ENCODE measurements at places on chromosomes 3 and 15.

DNA sequence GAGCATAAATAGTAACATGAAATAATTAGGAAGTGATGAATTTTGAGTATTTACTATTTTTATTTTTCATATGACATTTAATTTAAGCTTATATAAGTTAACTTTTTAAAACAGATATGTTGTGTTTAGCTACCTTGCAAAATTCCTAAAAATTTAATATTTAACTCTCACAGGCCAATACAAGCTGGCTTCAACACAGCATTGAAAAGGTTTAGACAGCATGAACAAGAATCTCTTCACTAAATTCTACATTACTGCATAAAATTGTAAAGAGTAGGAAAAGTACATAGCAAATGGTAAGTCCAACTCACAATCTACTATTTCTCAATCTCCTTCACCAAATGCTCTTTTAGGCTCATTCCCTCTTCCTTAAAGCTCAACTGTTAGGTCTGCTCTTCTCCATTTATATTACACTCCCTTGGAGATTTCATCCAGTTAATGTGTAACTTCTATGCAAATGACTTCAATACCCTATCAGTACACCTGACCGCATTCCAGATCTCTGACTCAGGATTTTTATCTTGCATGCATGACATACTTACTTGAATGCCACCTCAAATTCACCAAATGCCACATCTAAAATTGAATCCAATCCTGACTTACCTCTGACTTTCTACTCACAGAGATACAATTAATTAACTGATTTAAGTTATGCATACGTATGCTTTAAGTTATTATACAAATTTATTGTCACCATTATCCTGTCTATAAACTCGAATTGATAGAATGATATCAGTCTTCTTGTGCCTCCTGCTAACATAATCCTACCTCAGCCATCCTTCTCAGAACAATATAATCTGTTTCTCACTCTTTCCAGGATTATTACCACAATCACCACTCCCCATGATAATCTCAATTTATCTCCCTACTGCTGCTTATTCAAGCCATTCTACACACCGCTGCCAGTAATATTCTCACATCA is 127.0 kb downstream of the STAG1 start:
- no peak for DNase-seq

DNA sequence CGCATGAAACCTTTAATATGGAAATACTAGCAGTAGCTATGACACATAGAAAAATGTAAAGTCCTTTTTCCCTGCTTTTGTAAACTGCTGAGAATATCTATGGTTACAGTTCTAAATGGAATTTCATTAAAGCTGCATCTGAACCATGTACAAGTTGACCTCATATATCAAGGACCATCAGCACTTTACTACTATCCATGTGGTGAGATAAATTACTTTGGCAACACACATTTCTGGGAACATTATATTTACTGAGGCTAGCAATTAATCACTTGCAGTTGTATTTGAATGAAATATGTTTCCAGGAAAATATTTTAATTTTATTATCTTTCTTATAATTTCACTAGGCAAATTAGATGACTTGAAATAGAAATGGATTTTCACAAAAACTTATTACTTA is 545.5 kb downstream of the NAALADL2 start:
- no peak for DNase-seq

- no peak for DNase-seq
These were observed 2.1 kb downstream of the ABHD10 start for GRCh38 chr3:111980716-111981456.

GRCh38 chr3:123952844-123953520 is 8.0 kb downstream of the CCDC14 start:
- no peak for DNase-seq

DNA sequence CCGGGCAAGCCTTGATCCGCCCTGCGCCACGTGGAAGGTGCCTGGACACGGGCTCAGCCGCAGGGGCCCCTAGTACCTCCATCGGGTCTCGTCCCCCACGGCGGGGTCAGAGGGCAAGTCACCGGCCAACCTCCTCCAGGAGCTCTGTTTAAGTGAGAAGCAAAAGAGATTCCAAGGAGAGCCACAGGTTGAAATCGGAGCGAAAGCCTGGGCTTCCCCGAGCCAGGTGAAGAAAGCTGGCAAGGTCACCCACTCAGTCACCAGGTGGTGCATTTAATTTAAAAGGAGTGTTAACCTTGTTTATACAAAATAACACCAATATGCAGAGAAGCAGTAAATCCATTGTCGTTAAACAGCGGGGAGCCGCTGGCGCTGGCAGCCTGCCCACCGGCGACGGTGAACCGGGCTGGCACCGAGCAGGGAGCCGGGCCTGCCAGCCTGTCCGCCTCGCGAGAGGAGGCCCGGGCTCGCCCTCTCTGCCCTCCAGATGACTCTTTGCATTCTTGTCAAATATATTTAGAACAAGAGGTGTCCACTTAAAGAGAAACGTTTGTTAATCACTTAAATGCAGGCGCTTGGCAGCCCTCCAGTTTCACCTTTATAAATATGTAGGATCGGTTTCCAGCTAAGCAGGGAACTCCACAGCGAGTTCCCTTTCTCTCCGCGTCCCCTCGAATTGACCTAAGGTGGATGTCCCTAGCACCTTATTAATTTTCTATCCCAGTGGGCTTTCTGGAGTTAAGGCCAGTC is 277.3 kb upstream of the NR2F2 start:
- peak; percentile 82 for DNase-seq

GRCh38 chr15:50137330-50137761 is 18.3 kb upstream of the ATP8B4 start:
- no peak for DNase-seq

GRCh38 chr3:136982520-136983138 is 24.8 kb downstream of the IL20RB start:
- DNase-seq = no peak

DNA sequence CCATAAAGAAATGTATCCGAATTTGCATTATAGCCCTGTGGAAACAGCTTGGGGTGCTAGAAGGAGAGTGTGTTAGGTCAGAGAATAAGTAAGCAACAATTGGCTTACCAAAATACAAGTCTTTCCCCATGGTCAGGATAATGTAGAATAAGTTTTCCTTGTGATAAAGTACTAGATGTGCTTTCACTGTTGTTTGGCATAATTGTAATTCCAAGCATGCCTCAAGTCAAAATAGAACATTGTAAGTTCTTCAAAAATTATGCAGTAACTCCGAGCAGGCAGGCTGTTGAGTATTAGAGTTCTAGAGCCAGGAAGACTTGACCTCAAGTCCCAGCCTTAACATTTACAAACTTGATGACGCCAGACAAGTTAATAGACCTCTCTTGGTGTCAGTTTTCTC is 242.0 kb downstream of the TUSC7 start:
- no peak for DNase-seq

- DNase-seq = no peak
These were observed 90.2 kb downstream of the GHSR start for GRCh38 chr3:172357850-172358754.

- DNase-seq = no peak
These were observed 140.4 kb downstream of the NEK10 start for GRCh38 chr3:27228805-27229204.

DNA sequence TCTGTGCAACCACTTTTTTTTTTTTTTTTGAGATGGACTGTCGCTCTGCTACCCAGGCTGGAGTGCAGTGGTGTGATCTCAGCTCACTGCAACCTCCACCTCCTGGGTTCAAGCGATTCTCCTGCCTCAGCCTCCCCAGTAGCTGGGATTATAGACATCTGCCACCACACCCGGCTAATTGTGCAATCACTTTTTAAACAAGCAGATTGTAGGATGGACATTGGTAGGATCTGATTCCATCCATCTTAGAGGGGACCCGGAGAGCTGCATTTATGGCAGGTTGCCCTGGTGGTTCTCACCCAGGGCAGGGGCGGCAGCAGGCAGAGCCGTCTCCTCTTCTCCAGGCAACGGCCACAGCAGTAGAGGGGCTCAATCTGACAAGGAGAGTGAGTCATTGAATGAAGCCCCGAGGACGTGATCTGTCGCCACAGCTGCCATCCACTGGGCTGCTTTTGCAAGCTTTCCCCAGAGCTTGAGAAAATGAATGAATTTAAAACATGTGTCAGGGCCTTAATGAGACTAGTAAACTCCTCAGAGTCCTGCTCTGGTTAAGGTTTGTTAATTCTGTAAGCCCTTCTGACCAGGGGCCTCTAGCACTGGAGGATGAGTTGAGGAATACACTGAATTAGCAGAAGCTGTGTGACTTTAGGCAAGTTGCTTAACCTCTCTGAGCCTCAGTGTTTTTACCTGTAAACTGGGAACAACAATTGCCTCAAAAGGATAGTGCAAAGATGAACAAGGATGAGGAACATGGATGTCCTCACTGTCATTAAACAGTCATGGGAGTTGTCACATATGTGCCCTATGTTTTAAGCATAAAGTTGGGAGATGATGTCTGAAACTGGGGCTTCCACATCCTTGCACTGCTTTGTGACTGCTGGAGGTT is 129.1 kb downstream of the ASB7 start:
- DNase-seq = no peak

DNA sequence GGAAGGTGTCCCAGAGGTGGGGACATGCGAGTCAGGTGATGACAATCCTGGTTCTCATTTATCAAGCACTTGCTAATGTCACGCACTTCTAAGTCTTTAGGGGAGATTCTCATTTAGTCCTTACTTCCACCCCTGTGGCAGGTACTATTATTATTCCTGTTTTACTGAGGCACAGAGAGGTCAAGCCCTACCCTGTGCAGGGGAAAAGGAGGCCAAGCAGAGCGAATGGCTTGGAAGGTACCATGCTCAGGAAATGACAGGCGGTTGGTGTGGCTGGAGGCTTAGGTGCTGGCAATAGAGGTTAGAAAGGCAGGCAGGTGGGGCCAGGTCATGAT is 268.9 kb downstream of the UACA start:
- no peak for DNase-seq

DNA sequence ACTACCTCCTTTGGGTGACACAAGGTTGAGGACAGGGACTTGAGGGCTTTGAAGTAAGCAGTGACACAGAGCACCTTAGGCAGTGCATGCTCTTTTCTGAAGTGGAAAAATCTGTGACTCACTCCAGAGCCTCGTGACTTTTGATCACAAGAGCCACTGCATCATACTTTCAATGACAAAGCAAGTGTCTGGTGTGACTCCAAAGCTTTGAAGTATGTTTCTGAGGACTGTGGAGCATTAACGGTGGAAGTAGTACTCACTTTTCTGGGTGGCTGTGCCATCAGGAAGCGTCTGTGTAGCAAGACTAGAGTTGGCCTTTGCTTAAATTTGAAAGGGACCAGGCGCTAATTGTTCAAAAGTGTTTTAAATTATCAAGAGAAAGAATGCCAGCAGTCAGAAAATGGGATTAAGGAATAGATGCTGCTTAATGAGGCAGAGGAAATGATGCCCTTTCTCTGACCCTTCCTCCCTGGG is 210.7 kb upstream of the TRIM42 start:
- DNase-seq = no peak

GRCh38 chr3:34216711-34217335 is 418.4 kb downstream of the PDCD6IP start:
- no peak for DNase-seq

GRCh38 chr15:58631319-58631718 is 118.2 kb downstream of the ADAM10 start:
- no peak for DNase-seq

DNA sequence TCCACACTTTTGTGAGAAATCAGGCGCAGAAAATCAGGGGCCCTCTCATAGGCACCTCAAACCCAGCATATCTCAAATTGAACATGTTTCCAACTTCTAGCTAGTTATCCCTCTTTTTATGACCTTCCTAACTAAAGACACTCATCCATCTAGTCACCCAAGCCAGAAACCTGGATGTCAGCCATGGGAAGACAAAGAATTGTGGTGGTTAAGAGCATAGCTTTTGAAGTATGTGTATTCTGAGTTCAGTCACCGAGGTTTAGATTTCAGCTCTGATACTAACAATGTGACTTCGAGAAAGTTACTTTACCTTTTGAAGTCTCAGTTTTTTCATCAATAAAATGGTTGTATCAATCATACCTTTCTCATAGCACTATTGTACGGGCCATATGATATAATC is 495.5 kb downstream of the NLGN1 start:
- peak; percentile 1 for DNase-seq

DNA sequence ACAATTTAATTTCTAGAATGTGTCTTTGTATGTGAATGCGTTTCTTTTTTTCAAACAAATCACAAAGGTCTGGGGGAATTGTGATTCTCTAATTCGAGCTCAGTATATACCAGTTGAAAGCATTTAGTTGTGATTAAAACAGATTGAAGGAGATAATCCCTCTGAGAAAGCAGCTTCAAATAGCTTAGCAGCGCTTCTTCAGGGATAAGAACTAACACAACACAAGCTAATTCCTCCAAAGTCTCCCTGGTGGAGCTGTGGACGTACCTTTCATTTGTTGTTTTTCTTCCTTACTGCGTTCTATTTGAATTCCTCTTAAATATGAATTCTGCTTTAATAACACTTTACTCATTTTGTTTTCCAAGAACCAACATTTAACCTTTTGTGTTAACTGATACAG is 286.7 kb downstream of the ROBO2 start:
- no peak for DNase-seq

DNA sequence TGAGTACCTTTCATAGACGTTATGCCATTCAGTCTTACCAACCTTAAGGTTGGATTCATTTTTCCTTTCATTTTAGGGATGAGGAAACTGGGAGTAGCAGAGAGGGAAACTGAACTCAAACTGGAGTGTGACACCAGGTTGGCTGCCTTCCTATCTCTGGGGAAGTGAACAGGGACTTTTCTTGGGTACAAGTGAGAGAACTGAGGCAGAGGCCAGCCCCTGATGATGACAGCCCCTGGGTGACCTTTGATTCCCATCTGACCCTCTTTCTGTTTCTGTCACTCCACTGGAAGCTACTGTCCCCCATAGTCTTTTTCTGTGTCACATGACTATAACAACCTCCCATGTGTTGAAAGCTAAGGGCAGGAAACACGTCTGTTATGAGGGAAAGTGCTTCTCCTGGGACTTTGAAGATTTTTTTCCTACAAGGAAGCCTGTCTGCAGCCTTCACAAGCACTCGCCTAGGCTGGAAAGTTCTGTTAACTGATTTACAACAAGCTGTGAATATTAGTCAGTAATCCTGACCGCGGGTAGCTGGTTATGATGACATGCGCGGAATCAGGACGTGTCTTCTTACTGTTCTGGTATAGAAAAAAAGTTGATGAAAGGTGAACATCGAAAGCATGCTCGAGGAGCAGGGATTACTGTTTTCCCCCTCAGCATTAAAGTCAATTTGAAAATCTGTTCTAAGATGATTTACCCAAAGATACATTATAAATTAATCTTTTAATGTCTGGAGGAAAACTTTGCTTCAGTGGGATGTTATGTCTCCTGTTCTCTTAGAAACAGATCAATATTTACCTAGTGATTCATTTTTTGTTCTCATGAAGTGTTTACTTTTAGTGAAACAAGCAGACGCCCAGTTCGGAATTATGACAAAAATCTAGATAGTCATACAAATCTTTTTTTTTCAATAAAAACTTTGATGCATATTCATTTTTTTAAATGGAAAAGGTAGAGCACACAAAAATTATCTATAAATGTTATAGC is 31.5 kb downstream of the ABHD2 start:
- DNase-seq = peak; percentile 41

- DNase-seq = no peak
These were observed 23.2 kb downstream of the ERICH6 start for GRCh38 chr3:150680562-150680961.

- DNase-seq = no peak
These were observed 246.5 kb downstream of the TBL1XR1 start for GRCh38 chr3:176950743-176951142.

GRCh38 chr15:52445553-52445952 is 83.1 kb downstream of the MYO5A start:
- DNase-seq = no peak

GRCh38 chr15:73596174-73596573 is 37.0 kb downstream of the NPTN start:
- peak; percentile 3 for DNase-seq

GRCh38 chr3:156433138-156433537 is 121.8 kb downstream of the SSR3 start:
- DNase-seq = no peak

- DNase-seq = no peak
These were observed 50.0 kb upstream of the RPL35A start for GRCh38 chr3:197899833-197900478.

Data from NCI-H510A treated with DMSO at 0.1 percent for 48 hours (cell line).